ENCODE measurements at places on chromosomes 11 and 22.
A peak's percentile ranks its signal among the peaks of the same experiment; 100 is the strongest.

DNA sequence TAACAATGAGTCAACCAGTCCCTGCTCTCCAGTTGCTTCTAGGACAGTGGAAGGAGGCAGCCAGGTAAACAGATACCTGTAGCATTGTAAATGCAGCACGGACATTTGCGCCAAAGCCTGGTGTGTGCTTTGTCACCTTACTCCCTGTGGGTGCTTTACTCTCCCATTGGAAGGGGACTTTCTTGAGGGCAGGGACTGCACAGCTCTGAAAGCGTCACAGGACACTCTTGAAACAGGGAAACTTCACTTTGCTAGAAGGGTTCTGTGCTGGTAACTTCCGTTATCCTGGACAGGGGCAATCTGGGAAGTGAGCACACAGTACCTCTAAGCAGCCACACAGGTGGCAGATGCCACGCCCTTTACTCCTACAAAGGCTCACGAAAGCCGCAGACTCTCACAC, 99.8 kb downstream of the MYO18B start:
- DNase-seq = no peak

DNA sequence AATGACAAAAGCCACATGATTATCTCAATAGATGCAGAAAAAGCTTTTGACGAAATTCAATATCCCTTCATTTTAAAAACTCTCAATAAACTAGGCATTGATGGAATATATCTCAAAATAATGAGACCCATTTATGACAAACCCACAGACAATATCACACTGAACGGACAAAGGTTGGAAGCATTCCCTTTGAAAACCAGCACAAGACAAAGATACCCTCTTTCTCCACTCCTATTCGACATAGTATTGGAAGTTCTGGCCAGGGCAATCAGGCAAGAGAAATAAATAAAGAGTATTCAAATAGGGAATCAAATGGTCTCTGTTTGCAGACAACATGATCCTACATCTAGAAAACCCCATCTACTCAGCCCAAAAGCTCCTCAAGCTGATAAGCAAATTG, 52.0 kb downstream of the CASP12 start:
- DNase-seq = no peak

- no peak for DNase-seq
These were observed 175.7 kb upstream of the API5 start for GRCh38 chr11:43135966-43136534.

- no peak for DNase-seq
These were observed 11.5 kb upstream of the RPS3 start for GRCh38 chr11:75387736-75388294.

DNA sequence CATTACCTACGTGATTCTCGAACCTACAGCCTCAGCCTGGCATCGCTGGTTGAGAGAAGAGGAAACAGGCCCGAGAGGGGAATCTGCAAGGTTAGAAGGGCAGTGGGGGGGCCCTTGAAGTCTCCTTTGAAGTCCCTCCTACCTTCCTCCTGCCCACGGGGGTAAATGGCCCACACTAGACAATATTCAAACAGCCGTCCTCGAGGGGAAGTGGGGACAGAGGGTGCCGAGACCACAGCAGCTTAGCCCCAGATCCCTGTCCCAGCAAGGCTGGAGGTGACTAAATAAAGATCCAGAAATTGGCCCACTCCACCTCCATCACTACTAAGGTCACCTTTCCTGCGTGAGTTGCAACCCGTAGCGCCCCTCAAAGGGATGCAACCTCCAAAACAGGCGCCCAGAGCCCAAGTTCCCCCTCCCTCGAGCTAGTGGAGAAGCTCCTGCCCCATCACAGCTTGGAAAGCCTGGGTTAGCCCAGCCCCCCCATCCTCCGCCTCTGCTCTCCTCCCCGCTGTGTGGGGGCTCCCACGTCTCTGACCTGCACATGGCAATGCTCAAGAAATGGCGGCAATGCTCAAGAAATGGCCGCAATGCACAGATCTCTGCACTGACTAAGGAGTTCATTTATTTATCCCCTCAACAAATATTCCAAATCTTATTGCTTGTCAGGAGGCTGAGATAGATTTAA, 788 bp upstream of the RASL10A start:
- no peak for DNase-seq

- no peak for DNase-seq
These were observed 15.4 kb downstream of the DERL3 start for GRCh38 chr22:23823331-23823791.

GRCh38 chr11:2576549-2576948, 123.2 kb downstream of the KCNQ1OT1 start:
- DNase-seq = no peak

DNA sequence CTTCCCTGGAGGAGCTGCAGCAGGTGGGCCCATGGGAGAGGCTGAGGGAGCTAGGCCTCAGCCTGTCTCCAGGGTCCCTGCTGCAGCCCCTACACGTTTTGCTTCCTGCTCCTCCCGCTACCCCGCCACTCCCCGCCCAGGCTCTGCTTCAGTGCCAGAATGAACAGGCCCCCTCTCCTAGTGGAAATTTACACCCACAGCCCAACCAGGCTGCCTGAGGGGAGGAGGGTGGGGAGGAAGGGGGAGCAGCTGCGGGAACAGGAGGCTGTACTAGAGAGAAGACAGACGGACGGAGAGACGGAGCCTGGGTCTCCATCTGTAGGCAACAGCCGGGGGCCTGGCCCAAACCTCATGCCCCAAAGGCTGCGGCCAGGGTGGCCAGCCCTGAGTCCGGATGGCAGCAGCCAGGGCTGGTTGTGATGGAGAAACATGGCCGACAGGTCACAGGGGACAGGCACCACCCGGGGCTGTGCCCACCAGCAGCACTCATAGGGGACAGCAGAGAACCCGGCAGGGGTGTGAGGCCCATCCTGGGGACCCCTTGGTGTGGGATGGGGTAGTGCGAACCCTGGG, 20.6 kb downstream of the FLRT1 start:
- DNase-seq = no peak

DNA sequence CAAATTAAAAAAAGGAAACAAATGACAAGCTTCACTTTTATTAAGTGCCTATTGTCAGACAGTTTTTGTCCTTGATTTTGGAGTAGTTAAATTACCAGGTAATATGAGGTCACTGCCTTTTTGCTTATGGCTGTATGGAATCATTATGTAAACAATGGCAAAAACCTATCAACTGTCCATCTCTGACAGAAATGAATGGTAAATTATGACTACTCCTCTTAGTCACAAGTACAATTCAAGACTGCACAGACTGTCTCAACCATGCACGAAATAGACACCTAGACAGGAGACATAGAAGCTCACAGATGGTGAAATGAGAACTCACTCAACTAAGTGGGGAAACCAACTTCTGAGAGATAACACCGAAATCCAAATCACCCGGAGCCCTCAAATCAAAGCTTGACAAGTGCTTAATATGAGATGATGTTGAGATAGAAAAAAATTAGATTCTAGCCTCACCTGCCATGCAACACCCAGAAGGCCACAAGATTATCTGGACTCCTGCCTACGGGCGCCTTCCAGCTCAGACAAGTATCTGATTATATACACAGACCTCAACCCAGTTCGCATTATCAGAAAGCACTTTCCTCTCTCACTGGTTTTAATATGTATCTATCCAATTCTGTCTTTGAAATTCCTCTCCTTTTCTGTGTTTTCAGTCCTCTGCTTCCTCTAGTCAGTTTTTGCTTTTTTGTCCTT, 199.3 kb downstream of the CADM1 start:
- DNase-seq = no peak

GRCh38 chr11:16807306-16807705, 68.9 kb downstream of the C11orf58 start:
- DNase-seq = peak; percentile 8

GRCh38 chr11:18000760-18001159, 12.1 kb downstream of the SERGEF start:
- DNase-seq = no peak

- no peak for DNase-seq
These were observed 169.1 kb downstream of the NXPE2 start for GRCh38 chr11:114847306-114847975.

DNA sequence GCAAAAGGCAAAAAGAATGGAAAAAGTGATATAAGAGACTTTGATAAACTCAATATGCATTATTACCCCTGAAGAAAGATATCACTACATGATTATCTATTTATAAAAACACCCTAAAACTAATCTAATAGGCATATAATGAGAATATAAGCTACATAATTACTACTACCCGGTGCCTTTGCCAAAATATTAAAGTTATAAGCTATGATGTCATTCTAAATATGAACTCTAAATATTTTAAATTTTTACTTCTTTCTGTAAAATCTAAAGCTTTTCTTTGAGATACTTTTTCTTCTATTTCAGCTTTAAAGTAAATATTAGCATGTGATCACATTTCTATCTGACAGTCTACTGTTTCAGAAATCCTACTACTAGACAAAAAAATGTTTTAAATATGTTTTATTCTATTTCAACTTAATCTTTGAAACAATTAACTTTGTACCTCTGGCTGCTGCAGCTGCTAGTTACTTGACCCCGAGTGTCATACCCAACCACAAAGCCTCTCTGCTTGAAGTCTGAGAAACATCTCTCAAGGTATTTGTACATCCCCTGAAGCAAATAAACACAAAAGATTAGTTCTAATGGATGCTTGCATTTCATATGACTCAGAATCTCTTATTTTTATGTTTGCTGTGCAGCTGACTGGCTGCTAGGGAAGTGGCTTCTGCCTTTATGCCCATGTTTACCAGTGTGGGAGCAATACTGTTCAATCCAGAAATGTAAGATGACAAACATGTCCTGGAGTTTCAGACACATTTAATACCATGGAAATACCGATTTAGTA, 26.8 kb downstream of the PGM2L1 start:
- DNase-seq = no peak

GRCh38 chr22:48444320-48445112, 1383.2 kb downstream of the BRD1 start:
- DNase-seq = no peak

All from CD4-positive, alpha-beta T cell treated with Interleukin-4 for 4 hours (primary cell).